ENCODE measurements at places on chromosomes 2 and 18.

DNA sequence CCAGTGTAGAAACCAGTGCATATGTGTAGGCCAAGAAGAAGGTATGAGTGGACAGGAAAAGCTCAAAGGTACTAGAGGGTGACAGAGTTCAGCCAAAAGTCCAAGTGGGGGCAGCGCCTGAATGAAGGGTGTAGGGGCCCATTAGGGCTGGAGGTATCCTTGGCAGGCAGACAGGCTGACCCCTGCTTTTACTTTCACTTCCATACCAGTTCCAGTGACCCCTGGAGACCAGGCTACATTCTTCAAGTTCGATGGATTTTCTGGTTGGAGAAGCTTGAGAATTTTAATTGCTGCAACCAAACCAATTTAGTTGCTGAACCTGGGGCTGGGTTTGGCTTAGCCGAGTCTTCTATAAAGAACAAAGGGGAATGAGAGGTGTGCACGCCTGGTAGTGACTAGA is 42.3 kb upstream of the MRPL33 start:
- no peak for DNase-seq

DNA sequence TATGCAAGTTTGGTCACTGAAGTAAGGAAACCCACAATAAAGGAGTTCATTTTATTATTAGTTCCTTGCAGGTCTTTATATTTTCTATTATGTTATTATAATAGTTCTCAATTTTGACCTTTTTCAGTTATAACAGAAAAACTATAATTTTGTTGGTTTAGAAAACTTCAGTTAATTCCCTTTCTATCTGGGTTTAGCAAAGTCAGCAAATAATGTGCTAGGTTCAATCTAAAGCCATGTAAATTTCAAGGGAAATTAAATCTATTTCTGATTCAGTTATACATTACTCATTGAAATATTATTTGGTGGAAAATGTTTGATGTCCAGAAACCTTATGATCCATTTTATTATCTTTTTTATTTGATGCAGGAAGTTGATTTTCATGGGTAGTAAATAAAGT is 43.7 kb downstream of the MYL1 start:
- no peak for DNase-seq

DNA sequence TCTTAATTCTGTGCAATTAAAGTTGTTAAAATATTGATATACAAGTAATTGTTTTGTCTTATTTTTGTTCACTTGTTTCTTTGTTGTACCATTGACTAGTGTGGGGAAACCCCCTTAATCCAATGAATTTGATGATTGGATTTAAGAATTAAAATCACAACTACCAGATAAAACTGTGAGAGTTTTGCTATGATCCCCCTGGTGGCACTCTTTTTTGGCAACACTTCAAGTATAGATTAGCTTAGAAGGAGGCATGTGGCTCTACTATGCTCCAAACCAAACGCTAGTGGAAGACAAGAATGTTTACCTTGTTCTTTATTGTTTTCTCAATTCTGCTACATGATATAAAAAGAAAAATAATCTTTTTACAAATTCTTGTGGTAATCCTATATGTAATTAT is 477.8 kb upstream of the ETAA1 start:
- no peak for DNase-seq

- no peak for DNase-seq
These were observed 20.5 kb downstream of the ODC1 start for GRCh38 chr2:10427618-10427949.

- no peak for DNase-seq
These were observed 605.8 kb downstream of the METTL4 start for GRCh38 chr18:1965541-1965940.

DNA sequence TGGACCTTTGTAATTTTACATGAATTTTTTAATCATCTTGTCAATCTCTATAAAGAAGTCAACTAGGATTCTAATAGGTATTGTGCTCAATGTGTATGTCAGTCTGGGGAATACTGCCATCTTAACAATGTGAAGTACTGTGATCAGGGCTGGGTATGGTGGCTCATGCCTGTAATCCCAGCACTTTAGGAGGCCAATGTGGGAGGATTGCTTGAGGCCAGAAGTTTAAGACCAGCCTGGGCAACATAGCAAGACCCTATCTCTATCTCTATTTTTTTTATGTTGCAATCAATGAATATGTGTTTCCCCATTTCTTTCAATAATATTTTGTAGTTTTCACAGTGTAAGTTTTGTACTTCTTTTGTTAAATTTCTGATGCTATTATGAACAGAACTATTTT is 185.0 kb downstream of the DYM start:
- no peak for DNase-seq

- DNase-seq: no peak
These were observed 298.4 kb downstream of the NDUFA10 start for GRCh38 chr2:239726631-239727181.

DNA sequence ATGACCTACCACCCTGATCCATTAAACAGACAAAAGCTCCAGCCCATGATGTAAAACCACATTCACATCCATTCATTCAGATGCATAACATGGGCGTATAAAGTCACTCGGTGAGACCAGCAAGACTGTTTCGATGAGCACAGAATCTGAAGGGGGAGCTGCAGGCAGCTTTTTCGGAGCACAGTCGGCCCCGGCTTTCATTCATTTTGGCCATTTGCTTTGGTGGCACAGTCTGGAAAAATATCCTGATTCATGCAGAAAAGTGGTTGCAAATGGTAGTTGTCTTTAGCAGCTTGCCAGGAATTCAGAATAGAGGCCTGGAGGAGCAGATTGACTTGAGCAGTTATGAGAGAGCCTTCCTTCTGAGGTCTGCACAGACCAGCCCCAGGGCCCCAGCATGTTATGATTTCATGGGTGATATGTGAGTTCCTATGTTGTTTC is 11.2 kb downstream of the ARID5A start:
- peak; percentile 36 for DNase-seq

- no peak for DNase-seq
These were observed 786 bp upstream of the TMEM200C start for GRCh38 chr18:5895876-5896740.

- no peak for DNase-seq
These were observed 5.6 kb upstream of the STPG4 start for GRCh38 chr2:47160660-47161059.

GRCh38 chr18:75265872-75266271 is 55.3 kb downstream of the TSHZ1 start:
- DNase-seq: no peak

- DNase-seq: no peak
These were observed 10.9 kb downstream of the ALS2 start for GRCh38 chr2:201769666-201770373.

GRCh38 chr2:114001937-114002336 is 112.0 kb downstream of the ACTR3 start:
- DNase-seq: no peak

GRCh38 chr2:50535971-50536759 is 495.8 kb downstream of the NRXN1 start:
- peak; percentile 44 for DNase-seq

- no peak for DNase-seq
These were observed 70.4 kb downstream of the EIPR1 start for GRCh38 chr2:3307236-3307635.

DNA sequence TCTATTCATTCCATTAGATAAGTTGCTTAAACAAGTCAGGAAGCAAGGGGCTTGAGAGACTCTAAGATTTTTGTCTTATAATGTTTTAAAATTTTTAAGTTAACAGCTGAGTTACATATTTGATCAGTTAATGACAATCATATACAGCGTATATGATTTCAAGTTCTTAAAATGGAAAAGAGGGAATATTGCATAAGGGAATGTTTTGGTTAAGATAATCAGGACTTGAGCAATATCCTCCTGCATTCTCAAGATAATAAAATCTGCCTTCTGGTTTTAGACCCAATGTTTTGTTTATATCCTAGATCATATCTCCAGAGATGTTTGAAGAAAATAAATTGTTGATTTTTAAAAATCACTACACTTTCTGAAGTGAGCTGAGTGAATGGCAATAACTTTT is 13.4 kb upstream of the DYNC1I2 start:
- peak; percentile 65 for DNase-seq

- peak; percentile 81 for DNase-seq
These were observed 50.0 kb downstream of the SLC8A1 start for GRCh38 chr2:40401896-40402295.

- DNase-seq: no peak
These were observed 58.0 kb downstream of the FAM168B start for GRCh38 chr2:131035112-131035825.

DNA sequence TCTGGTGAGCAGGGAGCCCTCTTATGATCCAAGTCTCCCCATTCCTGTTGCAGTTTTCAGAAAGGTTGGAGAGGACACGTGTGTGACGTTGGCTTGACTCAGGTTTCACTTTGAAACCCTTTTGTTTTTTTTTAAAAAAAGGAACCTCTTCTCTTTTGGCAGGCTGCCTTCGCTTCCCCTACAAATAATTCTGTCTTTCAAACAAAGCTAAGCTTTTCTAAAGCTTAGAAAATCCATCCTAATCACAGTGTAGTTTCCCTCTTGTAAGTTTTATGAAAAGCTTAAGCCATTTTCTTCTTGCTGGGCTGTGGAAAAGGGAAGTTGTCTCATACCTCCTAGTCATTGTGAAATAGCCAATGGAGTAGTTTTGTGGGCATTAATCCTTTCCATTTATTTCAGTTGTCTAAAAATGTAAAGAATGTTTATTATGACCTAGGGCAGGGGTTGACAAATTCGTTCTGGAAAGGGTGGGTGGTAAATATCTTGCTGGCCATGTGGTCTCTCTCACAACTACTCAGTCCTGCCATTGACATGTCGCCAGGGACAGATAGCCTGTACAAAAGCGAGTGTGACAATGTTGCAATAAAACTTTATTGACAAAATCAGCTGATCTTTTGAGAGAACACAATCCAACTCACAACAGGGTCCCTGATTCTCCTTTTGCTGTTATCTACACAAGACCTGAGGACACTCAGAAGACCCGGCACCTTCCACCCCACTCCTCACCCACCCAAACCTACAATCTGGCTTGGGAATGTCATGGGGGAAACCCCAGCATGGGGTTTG is 878.8 kb downstream of the RNF144A start:
- DNase-seq: peak; percentile 31

DNA sequence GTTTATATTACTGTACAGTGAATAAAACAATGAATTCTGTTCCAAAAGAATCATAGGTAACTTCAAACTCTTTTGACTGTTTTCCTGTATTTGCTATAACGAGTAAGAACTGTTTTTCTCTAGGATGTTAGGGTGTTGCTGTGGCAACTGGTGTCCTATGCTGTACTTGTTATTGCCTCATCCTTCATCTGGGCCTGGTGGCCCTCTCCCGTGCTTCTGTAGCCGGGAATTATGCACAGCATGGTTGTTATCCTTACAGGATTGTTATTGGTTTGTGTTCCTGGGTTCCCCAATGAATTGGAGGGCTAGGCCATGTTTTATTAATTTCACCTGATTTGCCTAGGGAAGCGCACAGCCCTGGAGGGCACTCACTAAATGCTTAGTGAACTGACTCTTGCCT is 279.2 kb downstream of the PTPRM start:
- no peak for DNase-seq

DNA sequence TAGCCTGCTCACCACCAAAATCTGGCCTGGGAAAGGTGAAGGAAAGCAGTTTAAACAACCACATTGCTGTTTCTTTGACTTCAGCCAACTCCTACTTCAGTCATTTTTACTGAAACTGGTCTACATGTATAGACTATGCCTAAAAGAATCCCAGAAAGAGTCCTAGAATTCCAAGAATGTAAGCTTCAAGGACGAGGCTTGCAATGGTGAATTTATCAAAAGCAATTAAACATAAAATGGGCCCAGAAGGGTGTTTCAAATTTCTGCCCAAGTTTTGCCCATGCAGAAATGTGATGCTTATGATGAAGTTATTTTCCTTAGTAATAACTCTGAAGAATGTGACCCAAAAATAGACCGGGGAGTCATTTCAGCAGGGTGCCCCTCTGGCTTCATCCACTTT is 16.6 kb downstream of the EN1 start:
- DNase-seq: no peak

- DNase-seq: peak; percentile 28
These were observed 874 bp downstream of the WDR43 start for GRCh38 chr2:28895189-28895893.

Measured in fibroblast of the aortic adventitia (primary cell).